Hepatocyte (in vitro differentiated cells): ENCODE measurements at places on chromosomes 6 and 20.

DNA sequence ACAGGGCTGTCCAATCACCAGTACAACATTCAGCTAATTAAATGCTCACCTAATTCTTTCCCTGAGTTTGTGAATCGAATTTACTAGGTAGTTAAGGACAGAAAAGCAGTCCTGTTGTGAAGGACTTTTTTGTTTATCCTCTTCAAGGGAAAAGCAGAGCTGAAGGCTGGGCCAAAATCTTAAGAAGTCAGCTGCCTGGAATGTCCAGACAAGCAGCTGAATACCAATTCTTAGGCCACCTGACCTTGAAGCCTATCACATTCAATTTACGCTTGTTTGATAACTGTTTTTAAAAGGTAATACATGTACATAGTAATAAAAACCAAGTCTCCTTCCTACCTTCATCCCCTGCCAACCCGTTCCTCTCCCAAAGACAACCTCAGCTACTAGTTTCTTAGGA is 56.4 kb downstream of the UQCC1 start:
- DNase-seq = no peak

GRCh38 chr6:1763404-1763803 is 153.7 kb downstream of the FOXC1 start:
- DNase-seq = no peak

DNA sequence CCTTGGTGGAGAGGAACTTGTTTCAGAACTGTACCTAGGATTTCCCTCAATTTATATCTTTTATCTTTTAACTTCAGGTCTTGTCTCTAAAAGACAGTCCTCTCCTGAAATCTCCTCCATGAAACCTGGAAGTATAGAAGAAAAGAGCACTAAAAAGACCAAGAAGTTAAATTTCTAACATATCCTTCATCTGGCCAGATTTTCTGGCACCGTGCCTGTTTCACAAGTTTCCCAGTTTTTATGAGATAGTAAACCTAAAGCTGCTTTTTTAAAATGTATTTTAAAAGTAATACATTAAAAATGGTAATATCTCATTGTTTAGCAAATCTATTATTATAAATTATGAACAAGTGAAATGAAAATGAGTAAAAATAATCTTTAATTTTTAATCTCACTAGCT is 348.3 kb upstream of the RSPO3 start:
- DNase-seq = no peak

DNA sequence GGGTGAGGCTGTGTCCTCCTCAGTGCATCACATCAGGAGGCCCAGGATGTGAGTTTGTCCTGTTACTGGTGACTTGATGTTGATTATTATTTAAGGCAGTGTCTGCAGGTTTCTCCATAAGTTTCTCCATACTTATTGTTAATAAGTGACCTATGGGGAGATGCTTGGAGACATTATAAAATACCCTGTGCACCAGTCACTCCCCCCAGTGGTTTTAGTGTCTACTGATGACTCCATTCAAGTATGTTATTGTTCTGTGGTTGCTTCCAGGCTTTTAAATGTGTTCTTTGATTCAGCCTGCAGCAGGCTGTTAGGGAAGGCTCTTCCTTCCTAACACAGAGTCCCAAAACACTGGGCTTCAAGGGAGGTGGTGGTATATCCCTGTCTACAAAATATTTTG is 14.6 kb upstream of the CST3 start:
- no peak for DNase-seq

DNA sequence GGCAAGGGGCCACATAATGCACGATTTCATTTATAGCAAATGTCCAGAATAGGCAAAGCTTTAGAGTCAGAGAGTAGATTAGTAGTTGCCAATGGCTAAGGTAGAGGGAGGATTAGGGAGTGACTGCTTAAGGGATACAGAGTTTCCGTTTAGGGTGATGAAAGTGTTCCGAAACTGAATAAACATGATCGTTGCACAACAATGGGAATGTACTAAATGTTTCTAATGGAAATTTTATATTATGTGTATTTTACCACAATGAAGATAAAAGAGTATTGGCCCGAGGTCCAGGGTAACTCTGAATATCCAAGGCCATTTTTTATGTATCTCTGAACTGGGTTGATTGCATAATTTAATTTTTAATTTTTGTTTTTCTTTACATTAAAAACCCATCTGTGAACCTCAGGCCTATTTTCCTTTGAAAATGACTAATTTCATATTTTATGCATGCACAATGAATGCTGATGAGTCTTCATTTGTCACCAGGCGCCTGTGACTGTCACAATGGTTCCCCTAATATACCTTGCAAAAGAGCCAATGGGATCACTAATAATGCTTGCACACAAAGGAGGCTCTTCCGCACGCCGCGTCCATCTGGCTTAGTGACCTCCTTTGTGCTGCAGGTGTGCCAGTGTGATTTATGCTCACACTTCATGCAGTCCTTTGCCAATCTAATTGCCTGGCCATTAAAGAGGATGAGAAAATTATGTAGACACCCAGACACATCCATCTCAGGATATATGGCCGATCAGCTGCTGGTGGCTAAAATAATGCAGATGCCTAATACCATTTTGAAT is 612.5 kb downstream of the CDH26 start:
- DNase-seq = no peak

GRCh38 chr6:170276369-170277057 is 14.4 kb downstream of the DLL1 start:
- no peak for DNase-seq

GRCh38 chr20:36991703-36992102 is 40.2 kb upstream of the SAMHD1 start:
- no peak for DNase-seq

GRCh38 chr6:66825539-66825938 is 1118.5 kb upstream of the EYS start:
- DNase-seq = no peak

DNA sequence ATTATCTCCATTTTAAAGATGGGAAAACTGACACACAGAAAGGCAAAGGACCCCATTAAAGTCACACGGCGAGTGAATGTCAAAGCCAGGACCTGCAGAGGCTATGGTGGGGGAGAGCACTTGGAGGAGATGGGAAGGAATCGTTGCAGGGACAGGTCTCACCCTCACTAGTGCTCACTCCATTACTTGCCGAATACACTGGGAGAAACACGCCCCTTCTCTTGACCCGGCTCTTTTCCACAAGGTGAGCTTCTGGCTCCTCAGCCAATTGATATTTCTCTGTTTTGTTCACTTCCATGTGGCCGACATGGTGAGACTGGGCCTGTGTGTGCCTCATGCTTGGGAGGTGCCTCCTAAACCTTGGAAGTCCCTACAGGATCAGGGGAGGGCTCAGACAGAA is 117.8 kb upstream of the KCNG1 start:
- DNase-seq = no peak

- no peak for DNase-seq
These were observed 61.8 kb downstream of the SYNDIG1 start for GRCh38 chr20:24531202-24531601.

GRCh38 chr20:37932074-37932473 is 29.1 kb downstream of the VSTM2L start:
- no peak for DNase-seq

- DNase-seq = no peak
These were observed 40.1 kb downstream of the ITPR3 start for GRCh38 chr6:33661106-33661838.

- peak; percentile 54 for DNase-seq
These were observed 16.0 kb downstream of the RPS12 start for GRCh38 chr6:132830334-132830751.

GRCh38 chr6:157381631-157382621 is 936 bp downstream of the ZDHHC14 start:
- peak; percentile 77 for DNase-seq

GRCh38 chr6:41228616-41229015 is 467 bp downstream of the TREML4 start:
- no peak for DNase-seq

DNA sequence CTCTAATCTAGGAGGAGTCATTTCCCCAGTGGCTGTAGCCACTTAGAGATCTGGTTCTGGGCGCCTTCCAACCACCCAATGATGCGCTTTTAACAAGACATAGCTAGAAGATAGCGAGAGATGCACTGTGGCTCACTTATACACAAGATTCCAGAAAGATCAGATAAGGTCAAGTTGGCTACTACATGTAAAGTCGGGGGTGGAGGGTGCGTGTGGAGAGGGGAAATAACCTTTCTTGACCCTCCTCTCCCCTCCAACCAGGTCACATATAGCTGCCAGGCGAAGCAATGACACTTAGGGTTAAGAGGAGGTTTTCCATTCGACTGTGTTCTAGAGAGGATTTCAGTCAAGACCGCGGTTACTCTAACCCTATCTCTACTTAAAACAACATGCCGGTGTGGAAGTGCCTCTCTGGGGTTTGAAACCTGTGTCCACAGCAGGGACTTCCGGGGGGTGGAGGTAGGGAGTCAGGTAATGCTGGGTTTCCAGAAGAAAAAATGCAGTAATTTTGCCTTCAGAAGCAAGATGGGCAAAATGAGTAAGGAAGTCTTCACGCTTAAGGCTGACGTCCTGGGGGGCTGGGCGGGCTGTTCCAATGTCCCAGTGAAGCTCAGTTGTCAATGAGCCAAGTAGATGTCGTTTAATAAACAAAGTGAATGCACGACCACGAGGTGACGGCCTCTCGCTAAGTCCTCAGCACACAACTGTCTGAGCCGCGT is 1.8 kb upstream of the SIM1 start:
- DNase-seq = no peak

DNA sequence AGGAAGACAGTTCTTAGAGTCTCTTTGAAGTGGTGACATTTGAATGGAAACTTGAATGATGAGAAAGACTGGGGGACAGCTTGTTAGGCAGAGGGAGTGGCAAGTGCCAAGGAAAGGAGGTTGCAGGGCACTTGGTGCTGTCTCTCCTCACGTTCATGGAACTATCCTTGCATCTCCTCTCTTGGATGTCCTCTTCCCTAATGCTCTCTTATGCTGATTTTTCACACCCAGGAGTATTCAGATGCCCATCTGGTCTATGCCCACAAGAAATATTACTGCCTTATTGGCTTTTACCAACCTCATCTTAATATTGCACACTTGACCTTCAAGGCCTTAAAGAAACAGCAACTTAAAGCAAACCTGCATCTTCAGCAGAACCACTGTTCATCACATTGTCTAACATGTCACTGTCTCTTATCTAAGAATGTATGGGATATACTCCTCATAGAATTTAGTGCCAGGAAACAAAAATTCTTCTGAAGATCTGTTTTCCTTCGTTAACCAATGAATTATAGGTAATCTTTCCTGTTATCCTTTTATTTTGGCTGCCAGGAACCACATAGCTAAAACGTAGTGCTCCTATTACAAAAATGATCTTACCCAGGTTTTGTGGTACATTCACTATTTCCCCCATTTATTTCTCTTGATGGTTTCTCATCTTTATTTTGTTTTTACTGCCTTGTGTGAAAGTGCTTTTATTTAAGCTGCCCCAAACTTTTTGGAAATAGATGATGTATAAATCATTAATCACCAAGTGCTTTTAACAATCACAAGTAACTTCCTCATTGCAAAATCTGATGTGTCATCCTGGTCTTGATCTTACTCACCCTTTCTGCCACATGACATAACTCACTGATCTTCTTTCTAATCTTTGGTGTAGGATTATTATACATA is 12.8 kb downstream of the RGS17 start:
- no peak for DNase-seq

DNA sequence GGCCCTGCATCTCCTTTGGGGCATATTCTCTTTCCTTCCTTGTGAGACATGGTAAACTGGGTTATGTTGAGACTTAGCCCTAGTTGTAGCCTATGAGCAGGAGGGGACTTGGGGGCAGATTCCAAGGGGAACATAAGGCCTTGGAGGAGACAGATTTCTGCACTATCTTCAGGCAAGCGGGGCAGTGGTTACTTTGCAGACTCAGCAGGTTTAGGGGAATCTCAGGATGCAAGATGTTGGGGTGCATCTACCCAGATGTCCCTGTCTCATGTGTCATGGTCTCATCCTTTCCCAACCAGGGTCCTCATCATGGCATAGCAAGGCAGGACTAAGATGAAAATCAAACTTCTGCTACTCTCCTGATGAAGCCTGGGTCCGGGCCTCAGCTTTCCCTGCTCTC is 58.6 kb upstream of the PTPRT start:
- DNase-seq = no peak

- DNase-seq = no peak
These were observed 120.7 kb upstream of the CLDN20 start for GRCh38 chr6:155143029-155143577.

DNA sequence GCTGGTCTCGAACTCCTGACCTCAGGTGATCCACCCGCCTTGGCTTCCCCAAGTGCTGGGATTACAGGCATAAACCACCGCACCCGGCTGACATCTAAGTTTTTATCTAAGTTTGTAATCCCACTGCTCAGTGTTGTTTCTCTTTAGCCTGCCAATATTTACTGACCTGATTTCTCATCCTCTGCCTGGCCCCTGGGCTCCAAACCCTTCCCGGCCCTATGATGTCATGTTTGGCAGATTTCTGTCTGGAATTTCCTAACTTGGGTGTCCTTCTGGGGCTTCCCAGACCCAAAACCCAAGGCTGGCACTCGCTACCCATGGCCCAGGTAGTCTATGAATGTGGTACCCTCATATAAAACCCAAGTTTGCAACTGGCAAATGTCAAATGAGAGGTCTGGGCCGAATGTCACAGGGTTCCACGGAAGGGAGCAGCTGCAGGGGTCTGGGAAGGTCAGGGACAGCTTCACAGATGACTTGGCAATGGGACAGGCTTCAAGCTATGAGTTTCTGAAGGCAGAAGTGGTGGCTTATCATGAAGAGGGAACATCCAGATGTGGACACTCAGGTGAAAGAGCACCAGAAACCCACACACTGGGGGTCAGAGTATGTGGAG is 54.9 kb downstream of the TMEM170B start:
- no peak for DNase-seq

DNA sequence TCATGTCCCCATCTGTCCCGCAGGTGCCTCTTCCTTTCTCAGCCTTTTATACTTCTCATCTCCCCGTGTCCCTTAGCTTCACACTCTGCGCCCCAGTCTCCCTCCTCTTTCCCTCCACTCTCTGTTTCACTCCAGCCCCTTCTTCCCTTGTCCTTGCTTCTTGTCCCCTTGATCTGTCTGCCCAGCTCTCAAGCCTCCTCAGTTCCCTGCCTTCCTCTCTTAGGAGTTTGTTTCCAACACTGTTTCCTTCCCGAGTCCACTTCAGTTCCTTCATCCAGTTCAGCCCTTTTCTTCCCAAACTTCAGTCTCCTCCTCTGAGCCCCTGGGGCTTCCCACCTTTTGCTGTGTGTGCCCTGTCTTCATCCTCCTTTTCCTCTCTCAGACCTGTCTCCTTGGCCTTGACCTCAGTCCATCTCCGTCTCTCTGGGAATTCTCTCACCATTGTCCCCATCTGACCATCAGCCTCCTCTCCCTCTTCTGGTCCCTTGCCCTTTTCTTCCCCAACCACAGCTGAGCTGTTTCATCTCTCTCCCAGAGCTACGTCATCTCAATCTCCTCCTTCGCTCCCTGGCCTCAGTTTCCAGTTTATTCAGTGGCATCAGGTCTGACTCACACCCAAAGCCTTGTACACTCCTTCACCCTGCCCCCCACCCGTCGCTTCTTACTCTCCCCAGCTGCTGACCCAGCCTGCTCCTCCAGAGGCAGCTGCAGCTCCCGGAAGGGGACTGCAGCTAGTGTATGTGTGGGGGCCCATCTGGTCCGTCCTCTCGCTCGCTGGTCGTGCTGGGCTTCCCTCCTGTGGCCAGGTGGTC is 2.7 kb upstream of the DDR1 start:
- peak; percentile 46 for DNase-seq
